ENCODE measurements at places on chromosomes 6 and 20.

DNA sequence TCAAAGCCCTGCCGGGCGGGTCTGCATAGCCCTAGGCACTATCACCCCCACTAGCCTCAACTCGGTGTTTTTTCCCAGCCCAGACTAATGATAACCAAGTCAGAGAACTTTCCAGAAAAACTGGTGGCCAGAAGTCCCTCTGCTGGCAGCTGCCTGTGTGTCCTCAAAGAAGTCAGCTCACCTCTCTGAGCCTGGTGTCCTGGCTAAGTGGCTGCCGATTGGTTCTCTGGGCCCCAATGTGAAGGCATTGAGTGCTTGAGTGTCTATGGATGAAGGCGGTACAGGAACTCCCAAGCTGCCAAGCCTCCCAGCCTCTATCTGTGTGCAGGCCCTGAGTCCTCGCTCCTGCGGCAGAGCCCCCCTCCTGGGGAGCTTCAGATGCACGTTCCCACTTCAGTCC lies 355.6 kb downstream of the TAF4 start:
- DNase-seq = no peak

GRCh38 chr6:157229132-157229618 lies 94.1 kb downstream of the TMEM242 start:
- no peak for DNase-seq

- peak; percentile 31 for DNase-seq
Observed at GRCh38 chr6:43271103-43271815, 26.8 kb upstream of the SLC22A7 start.

DNA sequence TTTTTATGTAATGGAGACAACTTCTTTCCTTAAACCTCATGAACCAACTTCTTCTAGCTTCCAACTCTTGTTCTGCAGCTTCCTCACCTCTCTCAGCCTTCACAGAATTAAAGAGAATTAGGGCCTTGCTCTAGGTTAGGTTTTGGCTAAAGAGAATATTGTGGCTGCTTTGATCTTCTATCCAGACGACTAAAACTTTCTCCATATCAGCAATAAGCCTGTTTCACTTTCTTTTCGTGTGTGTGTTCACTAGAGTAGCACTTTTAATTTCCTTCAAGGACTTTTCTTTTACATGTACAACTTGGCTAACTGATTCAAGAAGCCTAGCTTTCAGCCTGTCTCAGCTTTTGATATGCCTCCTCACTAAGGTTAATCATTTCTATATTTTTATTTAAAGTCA lies 596.1 kb upstream of the NRSN1 start:
- DNase-seq = no peak

- DNase-seq = no peak
Observed at GRCh38 chr20:10131732-10132345, 86.8 kb upstream of the SNAP25 start.
